Aorta (tissue), 5 donors: ENCODE measurements at places on chromosomes 2 and 18. TPM values are rescaled to one million over a fixed set of nuclear protein-coding genes. Genes with fewer than 3 reads are reported as not detected.

Gene RAB17
- 22.3 TPM for polyA plus RNA-seq

Gene OXER1
- polyA plus RNA-seq, result 3.0 TPM

Gene TAF1B
- polyA plus RNA-seq, result 2.8 TPM

Gene EGR4
- not detected for polyA plus RNA-seq

Gene GCFC2
- 16.8 TPM for polyA plus RNA-seq

Gene ALPP
- not detected for polyA plus RNA-seq

Gene RAB31
- 75.1 TPM for polyA plus RNA-seq

Gene SRD5A2
- not detected for polyA plus RNA-seq

Gene LHCGR
- not detected for polyA plus RNA-seq

DNA sequence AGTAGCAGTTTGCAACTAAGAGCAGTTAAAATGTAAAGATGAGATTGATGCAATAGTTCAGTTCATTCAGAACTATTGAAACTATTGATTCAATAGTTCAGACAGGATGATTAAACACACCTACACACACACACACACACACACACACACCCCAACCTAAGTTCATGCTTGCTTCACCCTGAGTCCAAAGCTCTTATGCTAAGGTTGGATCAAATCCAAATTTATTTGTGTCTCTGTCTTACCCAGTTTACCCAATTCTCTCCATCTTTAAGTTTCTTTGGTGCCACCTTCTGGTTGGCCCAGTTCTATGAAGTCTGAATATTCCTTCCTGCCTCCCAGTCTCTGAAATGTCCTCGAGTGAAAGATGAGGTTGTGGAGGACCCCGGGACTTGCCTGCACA is 5.1 kb downstream of the SERPINB8 start:
- no peak overlapping the region for H3K4me3 ChIP-seq
- H3K27ac ChIP-seq, result no peak overlapping the region
- H3K36me3 ChIP-seq, result no peaks in the 10 kb centered on the region
- no peaks in the 10 kb centered on the region for H3K4me1 ChIP-seq
- no peak for DNase-seq

DNA sequence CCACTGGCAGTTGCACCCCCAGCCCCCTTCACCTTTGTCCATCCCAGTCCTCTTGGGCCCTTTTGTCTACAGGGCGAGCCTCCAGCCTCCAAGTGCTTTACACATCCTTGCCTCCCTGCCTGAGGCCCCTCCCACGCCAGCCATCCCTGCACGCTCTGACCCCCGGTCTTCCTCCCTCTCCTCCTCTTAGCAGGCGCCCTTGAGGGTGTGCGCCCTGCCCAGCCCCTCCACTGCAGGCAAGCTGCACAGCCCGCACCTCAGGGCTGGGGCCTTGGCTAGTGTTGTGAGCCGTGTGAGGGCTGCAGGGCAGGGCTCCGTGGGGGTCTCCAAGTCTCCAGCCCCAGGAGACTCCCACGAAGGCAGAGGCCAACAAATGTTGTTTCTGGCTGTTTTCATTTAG is 6.9 kb downstream of the BOK start:
- no peak overlapping the region for H3K4me3 ChIP-seq
- no peaks in the 10 kb centered on the region for H3K36me3 ChIP-seq
- no peaks in the 10 kb centered on the region for H3K4me1 ChIP-seq
- H3K27me3 ChIP-seq, result no peaks in the 10 kb centered on the region
- peak; percentile 63 for DNase-seq

GRCh38 chr18:55420665-55421307 is 167.2 kb downstream of the TCF4 start:
- no peak for DNase-seq
- H3K27me3 ChIP-seq, result no peaks in the 10 kb centered on the region
- H3K27ac ChIP-seq, result no peak overlapping the region
- no peak overlapping the region for H3K4me3 ChIP-seq

- H3K27me3 ChIP-seq, result no peaks in the 10 kb centered on the region
- no peaks in the 10 kb centered on the region for H3K36me3 ChIP-seq
- H3K27ac ChIP-seq, result no peak overlapping the region
- no peak for DNase-seq
- no peak overlapping the region for H3K4me3 ChIP-seq
Observed at GRCh38 chr2:232419245-232420072, 12.8 kb downstream of the ALPG start.

GRCh38 chr2:42008241-42008921 is 39.4 kb upstream of the PKDCC start:
- no peaks in the 10 kb centered on the region for H3K36me3 ChIP-seq
- DNase-seq, result no peak
- H3K27ac ChIP-seq, result no peak overlapping the region
- H3K27me3 ChIP-seq, result no peaks in the 10 kb centered on the region
- no peaks in the 10 kb centered on the region for H3K4me1 ChIP-seq
- no peak overlapping the region for H3K4me3 ChIP-seq

DNA sequence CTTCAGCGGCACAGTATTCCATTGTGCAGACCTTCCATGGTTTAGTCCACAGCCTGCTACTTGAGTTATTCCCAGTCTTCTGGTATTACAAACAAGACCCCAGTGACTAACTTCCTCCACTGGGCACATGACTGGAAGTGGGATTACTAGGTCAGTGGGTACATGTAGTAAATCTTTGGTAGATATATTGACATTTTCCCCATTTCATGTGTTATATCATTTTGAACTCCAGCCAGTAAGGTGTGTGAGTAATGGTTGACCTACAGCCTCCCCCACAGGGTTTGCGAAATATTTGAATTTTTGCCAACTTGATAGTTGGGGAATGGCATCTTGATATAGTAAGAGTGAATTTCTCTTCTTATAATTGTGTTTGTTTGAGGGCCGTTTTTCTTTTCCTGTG is 58.8 kb downstream of the RNF144A start:
- no peak for DNase-seq
- H3K4me3 ChIP-seq, result no peak overlapping the region
- H3K36me3 ChIP-seq, result no peaks in the 10 kb centered on the region
- no peak overlapping the region for H3K27ac ChIP-seq
- H3K27me3 ChIP-seq, result no peaks in the 10 kb centered on the region

DNA sequence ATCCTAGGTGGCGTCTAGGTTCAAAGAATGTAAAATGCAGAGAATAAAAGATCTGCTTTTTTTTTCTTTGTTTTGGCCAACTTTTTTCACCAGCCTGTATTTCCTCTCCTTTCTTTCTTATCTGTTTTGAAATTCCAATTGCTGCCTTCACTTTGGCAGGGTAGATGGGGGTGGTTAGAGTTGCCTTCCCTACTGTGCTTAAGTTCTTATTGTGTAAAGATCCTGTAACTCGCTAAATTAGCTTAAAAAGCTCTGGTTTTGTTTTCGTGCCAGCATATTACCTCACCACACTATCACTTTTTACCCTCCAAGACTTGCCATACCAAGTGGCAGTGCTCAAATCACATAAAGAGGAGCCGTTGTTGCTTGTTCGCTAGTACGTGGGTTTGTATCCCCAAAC is 921.7 kb downstream of the DPP10 start:
- no peaks in the 10 kb centered on the region for H3K4me1 ChIP-seq
- H3K4me3 ChIP-seq, result no peak overlapping the region
- no peaks in the 10 kb centered on the region for H3K36me3 ChIP-seq
- no peaks in the 10 kb centered on the region for H3K27me3 ChIP-seq

DNA sequence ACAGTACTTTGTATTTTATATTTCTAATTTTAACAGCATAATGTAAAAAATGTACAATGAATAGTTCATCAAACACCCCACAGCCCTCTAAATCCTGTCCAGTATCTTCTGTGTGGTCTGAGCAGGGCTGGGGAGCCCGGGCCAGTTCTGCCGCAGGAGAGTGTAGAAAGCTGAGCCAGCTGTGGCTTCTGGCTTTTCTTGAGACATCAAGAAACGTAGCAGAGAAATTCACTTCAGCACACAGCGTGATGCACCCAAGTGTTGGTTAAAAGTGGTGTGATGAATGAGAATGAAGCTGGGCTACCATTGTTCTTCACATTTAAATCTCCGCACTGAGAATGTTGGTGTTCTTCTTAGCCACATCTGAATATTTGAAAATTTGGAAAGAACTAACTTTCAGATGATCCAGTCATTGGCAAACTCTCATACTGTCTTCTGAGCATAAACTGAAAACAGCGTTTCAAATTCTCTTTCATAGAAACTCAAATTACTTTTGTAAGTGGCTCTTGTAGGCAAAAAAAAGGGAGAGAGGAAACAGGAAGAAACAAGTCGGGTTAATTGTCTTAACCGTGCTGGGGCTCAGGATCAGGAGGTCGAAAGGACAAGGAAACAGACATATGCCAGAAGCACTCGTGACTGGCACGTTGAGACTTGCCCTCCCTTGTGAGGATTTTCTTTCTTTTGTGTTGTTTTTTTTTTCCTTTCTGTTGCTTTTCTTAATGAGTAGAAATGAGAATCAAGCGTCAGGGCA is 23.4 kb upstream of the TMEM87B start:
- H3K27ac ChIP-seq, result peak overlapping the region; percentile 6
- no peak overlapping the region for H3K4me3 ChIP-seq
- H3K36me3 ChIP-seq, result no peaks in the 10 kb centered on the region
- DNase-seq, result no peak
- H3K4me1 ChIP-seq, result no peaks in the 10 kb centered on the region

GRCh38 chr2:43226558-43226954 is at the start of gene ZFP36L2:
Gene ZFP36L2, minus strand, starts transcription at chr2:43226606. Its CDS starts 291 bp downstream, at chr2:43226315.
- no peaks in the 10 kb centered on the region for H3K27me3 ChIP-seq
- peak; percentile 98 for DNase-seq
- no peaks in the 10 kb centered on the region for H3K4me1 ChIP-seq
- peak within 1 kb of the TSS; percentile 71 for H3K27ac ChIP-seq
- peak within 1 kb of the TSS; percentile 74 for H3K4me3 ChIP-seq

DNA sequence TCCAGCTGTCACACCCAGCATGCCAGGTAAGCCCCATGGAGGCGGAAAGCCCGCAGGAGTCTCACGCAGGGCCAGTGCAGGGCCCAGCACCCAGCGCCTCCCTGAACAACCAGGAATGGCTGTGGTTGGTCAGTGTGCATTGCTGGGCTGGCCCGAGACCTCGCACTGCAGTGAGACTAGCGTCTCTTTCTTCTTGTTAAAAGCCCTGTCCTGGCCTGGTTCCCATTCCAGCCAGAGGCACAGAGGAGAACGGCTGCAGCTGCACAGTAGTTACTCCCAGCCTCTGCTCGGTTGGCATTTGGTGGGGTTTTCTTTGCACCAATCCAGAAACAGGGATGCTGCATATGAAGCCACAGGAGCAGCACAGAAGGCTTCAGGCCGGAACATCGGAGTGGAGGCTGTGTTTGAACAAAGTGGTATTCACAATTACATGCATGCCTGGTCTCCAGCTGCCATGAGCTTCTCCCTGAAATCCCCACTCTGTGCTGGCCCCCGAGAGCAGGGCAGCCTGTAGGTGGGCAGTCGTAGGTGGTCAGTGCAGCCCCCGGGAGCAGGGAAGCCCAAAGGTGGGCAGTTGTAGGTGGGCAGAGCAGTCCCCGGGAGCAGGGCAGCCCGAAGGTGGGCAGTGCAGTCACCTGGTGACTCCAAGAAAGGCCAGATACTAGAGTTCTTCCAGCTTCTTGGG is 163.7 kb upstream of the PXDN start:
- no peak overlapping the region for H3K4me3 ChIP-seq
- no peak overlapping the region for H3K27ac ChIP-seq
- no peaks in the 10 kb centered on the region for H3K4me1 ChIP-seq
- no peak for DNase-seq
- no peaks in the 10 kb centered on the region for H3K27me3 ChIP-seq

DNA sequence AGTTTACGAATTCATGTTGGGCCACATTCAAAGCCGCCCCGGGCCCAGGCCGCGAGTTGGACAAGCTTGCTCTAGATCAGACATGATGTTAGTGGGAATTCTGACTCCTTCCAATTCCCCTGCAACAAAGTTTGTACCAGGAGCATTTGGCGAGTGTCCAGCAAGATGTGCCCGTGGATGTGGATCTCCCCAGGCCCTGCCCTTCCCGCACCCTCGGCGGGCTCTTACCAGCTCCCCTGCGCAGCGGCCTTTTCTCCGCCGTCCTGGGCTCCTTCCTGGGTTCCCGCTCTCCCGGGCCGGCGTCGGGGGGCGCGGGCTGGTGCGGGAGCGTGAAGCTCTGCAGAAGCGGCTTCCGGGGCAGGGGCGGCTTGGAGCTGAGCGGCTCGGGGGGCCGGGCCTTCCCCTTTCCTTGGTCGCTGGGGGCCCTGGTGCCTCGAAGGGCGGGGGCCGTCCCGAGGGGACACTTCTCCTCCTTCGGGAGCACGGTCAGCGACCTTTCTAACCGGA is 90.8 kb upstream of the MGAT4A start:
- H3K27me3 ChIP-seq, result no peaks in the 10 kb centered on the region
- H3K36me3 ChIP-seq, result no peaks in the 10 kb centered on the region
- no peak for DNase-seq
- no peaks in the 10 kb centered on the region for H3K4me1 ChIP-seq

GRCh38 chr2:28895189-28895893 is 874 bp downstream of the WDR43 start:
- no peaks in the 10 kb centered on the region for H3K27me3 ChIP-seq
- H3K36me3 ChIP-seq, result no peaks in the 10 kb centered on the region
- peak overlapping the region; percentile 73 for H3K4me3 ChIP-seq
- H3K27ac ChIP-seq, result no peak overlapping the region
- DNase-seq, result peak; percentile 53

- no peak overlapping the region for H3K4me3 ChIP-seq
- no peaks in the 10 kb centered on the region for H3K4me1 ChIP-seq
- no peak for DNase-seq
- no peak overlapping the region for H3K27ac ChIP-seq
Observed at GRCh38 chr2:54642677-54643430, 80.6 kb upstream of the EML6 start.

DNA sequence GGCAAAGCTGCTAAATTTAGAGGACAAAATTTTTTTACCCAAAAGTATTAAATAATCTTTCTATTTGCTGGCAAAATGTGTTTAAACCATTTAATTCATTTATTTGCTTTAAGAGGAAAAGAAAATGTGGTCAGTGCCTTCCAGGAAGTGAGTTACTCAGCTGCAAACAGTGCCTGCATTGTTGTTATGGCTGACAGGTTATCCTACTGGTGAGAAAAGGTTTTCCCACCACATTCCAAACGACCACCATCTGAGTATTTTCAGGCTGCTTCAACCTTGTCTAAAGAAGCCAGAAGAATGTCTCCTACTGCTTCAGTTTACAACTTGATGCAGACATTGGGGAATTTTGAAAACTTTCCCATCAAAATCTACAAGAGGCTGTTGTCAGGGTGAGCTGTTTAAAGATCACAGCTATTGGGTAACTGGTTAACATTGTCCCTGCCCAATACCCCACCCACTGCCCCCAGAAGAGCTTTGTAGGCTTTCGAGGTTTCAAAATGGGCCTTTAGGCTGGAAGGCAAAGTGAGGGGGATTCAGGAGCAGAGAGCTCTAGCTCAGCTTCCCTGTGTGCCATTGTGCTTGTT is 461.3 kb upstream of the FANCL start:
- H3K27ac ChIP-seq, result no peak overlapping the region
- no peaks in the 10 kb centered on the region for H3K36me3 ChIP-seq
- H3K4me1 ChIP-seq, result no peaks in the 10 kb centered on the region
- H3K27me3 ChIP-seq, result no peaks in the 10 kb centered on the region
- DNase-seq, result no peak

GRCh38 chr2:188142088-188142487 is 149.6 kb upstream of the GULP1 start:
- no peaks in the 10 kb centered on the region for H3K36me3 ChIP-seq
- H3K4me3 ChIP-seq, result no peak overlapping the region
- H3K27me3 ChIP-seq, result no peaks in the 10 kb centered on the region
- no peak for DNase-seq
- peaks cover 2% of the 10 kb centered on the region for H3K4me1 ChIP-seq

GRCh38 chr2:1496359-1496821 is 83.1 kb downstream of the TPO start:
- no peaks in the 10 kb centered on the region for H3K36me3 ChIP-seq
- DNase-seq, result peak; percentile 16
- H3K4me3 ChIP-seq, result no peak overlapping the region
- H3K27ac ChIP-seq, result no peak overlapping the region
- no peaks in the 10 kb centered on the region for H3K27me3 ChIP-seq

- DNase-seq, result no peak
- no peaks in the 10 kb centered on the region for H3K36me3 ChIP-seq
- no peak overlapping the region for H3K4me3 ChIP-seq
- no peaks in the 10 kb centered on the region for H3K27me3 ChIP-seq
Observed at GRCh38 chr2:210020138-210020537, 17.7 kb downstream of the RPE start.
